ENCODE measurements at places on chromosomes 1 and 21.

- no peak for DNase-seq
Observed at GRCh38 chr1:190250368-190250767, 227.3 kb downstream of the BRINP3 start.

DNA sequence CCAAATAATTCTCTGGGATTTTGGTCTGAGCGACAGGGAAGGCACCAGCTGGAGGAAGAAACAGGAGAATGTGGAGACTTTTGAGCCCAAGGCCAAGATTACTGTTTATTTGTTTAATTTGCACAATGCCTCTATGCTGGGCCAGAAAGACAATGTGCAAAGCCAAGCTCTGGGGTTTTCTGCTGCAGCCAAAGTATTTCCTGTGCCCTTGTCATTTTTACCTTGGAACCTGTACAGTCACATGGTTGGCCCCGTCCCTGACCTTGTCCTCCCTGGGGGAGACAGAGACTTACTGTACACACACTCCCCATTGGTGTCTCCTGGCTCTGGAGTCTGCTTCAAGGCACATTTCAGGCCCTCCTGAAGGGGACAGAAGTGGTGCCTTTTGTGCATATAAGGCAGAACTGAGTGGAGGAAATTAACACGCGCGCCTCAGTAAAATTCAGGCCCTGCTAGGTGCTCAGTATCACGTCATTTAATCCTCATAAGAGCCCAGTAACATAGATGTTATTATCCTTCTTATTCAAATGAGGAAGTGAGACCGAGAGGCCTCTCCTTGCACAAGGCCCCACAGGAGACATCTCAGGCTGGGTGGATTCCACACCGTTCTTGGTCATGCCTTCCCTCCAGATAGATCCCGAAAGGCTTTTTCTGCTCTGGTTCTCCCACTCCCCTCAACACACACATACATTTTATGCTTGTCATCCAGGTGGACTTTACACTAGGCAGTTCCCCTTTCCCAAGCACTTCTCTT, 21.1 kb downstream of the C1orf115 start:
- no peak for DNase-seq

DNA sequence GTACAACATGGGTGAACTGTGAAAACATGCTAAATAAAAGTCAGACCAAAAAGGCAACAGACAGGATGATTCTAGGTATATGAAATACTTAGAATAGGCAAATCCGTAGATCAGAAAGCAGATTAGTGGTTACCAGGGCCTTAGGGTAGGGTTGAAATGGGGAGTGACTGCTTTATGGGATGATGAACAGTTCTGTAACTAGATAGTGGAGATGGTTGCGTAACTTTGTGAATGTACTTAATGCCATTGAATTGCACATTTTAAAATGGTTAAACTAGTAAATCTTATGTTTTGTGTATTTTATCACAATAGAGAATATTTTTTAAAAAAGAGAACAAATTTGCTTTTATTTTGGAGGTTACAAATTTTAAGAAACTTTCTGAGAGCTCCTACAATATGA, 17.4 kb downstream of the ZNF326 start:
- DNase-seq: no peak

DNA sequence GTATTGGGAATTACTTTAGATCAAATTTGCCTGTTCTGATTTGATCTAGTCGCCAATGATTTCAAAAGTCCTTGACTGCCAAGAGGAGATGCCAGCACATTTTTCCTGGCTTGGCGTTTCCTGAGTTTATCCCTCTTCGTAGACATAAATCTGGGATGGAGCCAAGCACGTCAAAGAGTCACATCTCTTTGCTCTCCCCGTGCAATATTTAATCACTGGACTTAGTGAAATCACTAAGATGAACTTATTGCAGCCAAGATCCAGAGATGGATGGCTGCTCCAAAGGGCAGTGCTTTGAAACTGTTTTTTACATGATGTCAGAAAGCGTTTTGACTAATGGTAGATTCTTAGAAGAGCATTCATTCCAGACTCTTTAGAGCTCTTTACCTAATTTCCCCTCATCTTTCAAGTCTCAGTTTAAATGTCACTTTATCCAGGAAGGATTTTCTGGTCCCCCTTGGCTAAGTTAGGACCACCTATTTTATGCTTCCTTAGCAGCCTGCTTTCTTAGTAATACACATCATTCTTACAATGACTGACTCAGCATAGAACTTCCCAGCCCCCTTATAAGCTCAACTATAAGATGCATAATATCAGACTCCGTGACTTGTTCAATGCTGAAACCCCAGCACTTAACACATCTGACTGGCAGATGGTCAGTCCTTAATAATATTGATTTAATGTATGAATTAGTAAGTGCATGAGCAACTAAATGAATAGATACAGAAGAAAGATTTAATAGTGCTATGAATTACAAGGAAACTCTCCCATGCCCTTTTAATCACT, 94.4 kb upstream of the GREM2 start:
- peak; percentile 84 for DNase-seq

DNA sequence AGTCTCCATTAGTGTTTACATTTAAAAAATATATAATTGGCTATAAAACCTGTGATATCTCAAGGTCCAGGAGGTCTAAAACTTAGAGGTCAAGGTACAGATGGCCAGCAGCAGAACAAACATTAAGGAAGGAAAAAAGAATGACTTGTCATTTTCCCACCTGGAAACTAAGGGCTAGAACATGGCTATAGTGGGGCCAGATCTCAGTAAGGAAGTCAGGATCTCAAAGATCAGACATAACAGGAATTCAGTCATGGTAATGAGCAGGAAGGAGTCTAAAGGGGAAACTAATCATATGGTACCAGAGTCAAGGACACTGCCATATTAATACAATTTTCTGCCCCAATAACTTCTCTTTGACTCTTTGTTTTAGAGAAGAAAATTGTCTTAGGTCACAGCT, 1018.8 kb downstream of the PLA2G4A start:
- no peak for DNase-seq

Data from AG09319 (cell line).